ENCODE measurements at places on chromosomes 6 and 20.

- no peak for DNase-seq
- peaks cover 13% of the 10 kb centered on the region for H3K27me3 ChIP-seq
- H3K27ac ChIP-seq, result no peak overlapping the region
- no peaks in the 10 kb centered on the region for H3K4me1 ChIP-seq
- no peak overlapping the region for H3K4me3 ChIP-seq
Measured at GRCh38 chr20:31452575-31452974, 12.1 kb downstream of the DEFB123 start.

DNA sequence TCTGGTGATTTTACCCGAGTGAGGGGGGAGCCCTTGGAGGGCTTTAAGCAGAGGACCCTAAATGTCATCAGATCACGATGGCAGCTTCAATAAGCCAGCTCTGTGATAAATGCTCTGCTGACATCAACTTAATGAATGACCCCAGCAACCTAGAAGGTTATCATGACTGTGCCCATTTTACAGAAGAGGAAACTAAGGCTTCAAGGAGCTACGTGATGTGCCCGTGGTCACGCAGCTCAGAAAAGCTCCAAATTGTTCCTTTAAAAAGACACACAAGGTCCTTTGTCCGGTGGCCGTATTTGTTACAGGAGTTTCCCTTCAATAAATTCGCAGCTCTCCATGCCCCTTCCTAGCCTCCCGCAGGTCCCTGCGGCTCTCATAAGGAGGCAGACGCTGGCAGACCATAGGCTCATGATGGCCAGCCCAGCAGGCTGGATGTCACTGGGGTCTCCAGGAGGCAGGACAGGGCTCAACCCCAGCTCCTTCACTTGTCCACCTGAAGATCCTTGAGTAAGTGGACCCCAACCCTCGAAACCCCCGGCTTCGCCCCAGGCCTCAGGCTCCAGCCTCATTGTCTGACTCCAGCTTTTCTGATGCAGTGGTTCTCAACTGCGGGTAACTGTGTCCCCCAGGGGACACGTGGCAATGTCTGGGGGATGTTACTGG lies 106.4 kb downstream of the BMP7 start:
- H3K36me3 ChIP-seq, result no peaks in the 10 kb centered on the region
- H3K27ac ChIP-seq, result no peak overlapping the region
- H3K27me3 ChIP-seq, result peaks cover 92% of the 10 kb centered on the region
- no peak overlapping the region for H3K4me3 ChIP-seq
- no peak for DNase-seq

GRCh38 chr6:104858642-104859041 lies 1.1 kb downstream of the HACE1 start:
- no peak for DNase-seq
- no peaks in the 10 kb centered on the region for H3K27me3 ChIP-seq
- H3K27ac ChIP-seq, result no peak overlapping the region

- no peak for DNase-seq
- no peaks in the 10 kb centered on the region for H3K36me3 ChIP-seq
- no peak overlapping the region for H3K27ac ChIP-seq
- no peak overlapping the region for H3K4me3 ChIP-seq
- no peaks in the 10 kb centered on the region for H3K27me3 ChIP-seq
Measured at GRCh38 chr6:100449239-100449691, 15.5 kb downstream of the SIM1 start.

GRCh38 chr6:121726596-121726995 lies 291.1 kb downstream of the GJA1 start:
- H3K4me3 ChIP-seq, result no peak overlapping the region
- H3K27ac ChIP-seq, result no peak overlapping the region
- no peaks in the 10 kb centered on the region for H3K36me3 ChIP-seq
- H3K4me1 ChIP-seq, result no peaks in the 10 kb centered on the region
- H3K27me3 ChIP-seq, result no peaks in the 10 kb centered on the region
- no peak for DNase-seq

GRCh38 chr6:166334878-166335277 lies 7.5 kb downstream of the SFT2D1 start:
- no peaks in the 10 kb centered on the region for H3K27me3 ChIP-seq
- no peak overlapping the region for H3K4me3 ChIP-seq
- peaks cover 10% of the 10 kb centered on the region for H3K4me1 ChIP-seq
- H3K36me3 ChIP-seq, result peaks cover 22% of the 10 kb centered on the region
- DNase-seq, result no peak

DNA sequence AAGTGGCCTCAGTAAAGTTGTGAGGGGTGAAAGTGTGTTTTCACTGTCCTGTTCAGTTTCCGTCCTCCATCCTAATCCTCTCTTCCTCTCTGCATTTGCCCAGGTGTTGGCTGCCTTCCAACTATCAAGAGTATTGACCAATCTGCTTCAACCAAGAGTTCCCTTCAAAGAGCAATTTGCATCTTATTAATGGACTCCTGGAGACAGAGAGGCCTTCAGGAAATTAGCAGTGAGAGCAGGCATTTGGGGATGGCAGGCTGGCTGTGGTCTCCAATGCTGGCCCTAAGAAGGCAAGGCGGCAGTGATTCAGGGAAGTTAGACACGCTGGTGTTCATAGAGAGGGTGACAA lies 77.2 kb downstream of the GPR6 start:
- no peak overlapping the region for H3K27ac ChIP-seq
- no peaks in the 10 kb centered on the region for H3K4me1 ChIP-seq
- peaks cover 35% of the 10 kb centered on the region for H3K27me3 ChIP-seq
- no peaks in the 10 kb centered on the region for H3K36me3 ChIP-seq
- DNase-seq, result no peak

All from Calu3 (cell line).